ENCODE measurements at places on chromosomes 6 and 20. TPM values are rescaled to one million over a fixed set of nuclear protein-coding genes. Genes with fewer than 3 reads are reported as not detected.

The NELFCD gene
- 62.1 TPM for total RNA-seq

The RPS18 gene
- 2,058 TPM for total RNA-seq

The HSPA12B gene
- not detected for total RNA-seq

- no peak overlapping the region for H3K4me3 ChIP-seq
- DNase-seq, result no peak
- H3K27me3 ChIP-seq, result peaks cover 11% of the 10 kb centered on the region
- no peak overlapping the region for H3K27ac ChIP-seq
- peaks cover 18% of the 10 kb centered on the region for H3K36me3 ChIP-seq
These were observed 224.2 kb downstream of the ARHGAP18 start for GRCh38 chr6:129485746-129486145.

- H3K4me1 ChIP-seq, result no peaks in the 10 kb centered on the region
- peaks cover 3% of the 10 kb centered on the region for H3K36me3 ChIP-seq
- H3K4me3 ChIP-seq, result no peak overlapping the region
- H3K27me3 ChIP-seq, result peaks cover 2% of the 10 kb centered on the region
- no peak for DNase-seq
These were observed 712.7 kb downstream of the DHX35 start for GRCh38 chr20:39674842-39675241.

- no peak overlapping the region for H3K27ac ChIP-seq
These were observed 517.6 kb downstream of the CD83 start for GRCh38 chr6:14635195-14635594.
